ENCODE measurements at places on chromosomes 3 and 15. TPM values are rescaled to one million over a fixed set of nuclear protein-coding genes. Genes with fewer than 3 reads are reported as not detected.

- no peak for DNase-seq
These were observed 236.6 kb downstream of the KCNH8 start for GRCh38 chr3:19384868-19385267.

- DNase-seq = peak; percentile 18
These were observed 264.1 kb upstream of the SLCO3A1 start for GRCh38 chr15:91589360-91589759.

DNA sequence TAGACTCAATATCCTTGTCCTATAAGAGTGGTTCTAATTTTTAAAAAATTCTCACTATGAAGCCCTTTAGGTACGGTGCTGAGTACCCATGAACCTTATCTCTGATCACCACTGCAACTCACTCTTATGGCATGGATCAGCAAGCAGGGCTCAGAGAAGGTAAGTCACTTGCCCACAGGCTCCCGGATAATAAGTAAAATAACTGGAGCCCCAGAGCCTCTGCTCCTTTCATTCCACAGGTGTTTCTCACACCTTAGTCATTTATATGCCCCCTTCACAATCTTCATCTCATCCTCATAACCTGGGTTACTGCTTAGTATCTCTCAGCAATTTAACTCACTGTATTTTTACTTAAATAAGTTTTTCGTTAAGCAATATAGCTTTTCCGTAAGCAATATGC is 28.4 kb upstream of the AKAP13 start:
- DNase-seq = no peak

Gene KLF15
- total RNA-seq = 0.89 TPM

Gene DPPA4
- 0.54 TPM for total RNA-seq

Gene RBMS3
- total RNA-seq = 0.84 TPM

Measured in activated naive CD4-positive, alpha-beta T cell treated with anti-CD3 and anti-CD28 coated beads for 36 hours (primary cell).